ENCODE measurements at places on chromosomes 16 and 17.

DNA sequence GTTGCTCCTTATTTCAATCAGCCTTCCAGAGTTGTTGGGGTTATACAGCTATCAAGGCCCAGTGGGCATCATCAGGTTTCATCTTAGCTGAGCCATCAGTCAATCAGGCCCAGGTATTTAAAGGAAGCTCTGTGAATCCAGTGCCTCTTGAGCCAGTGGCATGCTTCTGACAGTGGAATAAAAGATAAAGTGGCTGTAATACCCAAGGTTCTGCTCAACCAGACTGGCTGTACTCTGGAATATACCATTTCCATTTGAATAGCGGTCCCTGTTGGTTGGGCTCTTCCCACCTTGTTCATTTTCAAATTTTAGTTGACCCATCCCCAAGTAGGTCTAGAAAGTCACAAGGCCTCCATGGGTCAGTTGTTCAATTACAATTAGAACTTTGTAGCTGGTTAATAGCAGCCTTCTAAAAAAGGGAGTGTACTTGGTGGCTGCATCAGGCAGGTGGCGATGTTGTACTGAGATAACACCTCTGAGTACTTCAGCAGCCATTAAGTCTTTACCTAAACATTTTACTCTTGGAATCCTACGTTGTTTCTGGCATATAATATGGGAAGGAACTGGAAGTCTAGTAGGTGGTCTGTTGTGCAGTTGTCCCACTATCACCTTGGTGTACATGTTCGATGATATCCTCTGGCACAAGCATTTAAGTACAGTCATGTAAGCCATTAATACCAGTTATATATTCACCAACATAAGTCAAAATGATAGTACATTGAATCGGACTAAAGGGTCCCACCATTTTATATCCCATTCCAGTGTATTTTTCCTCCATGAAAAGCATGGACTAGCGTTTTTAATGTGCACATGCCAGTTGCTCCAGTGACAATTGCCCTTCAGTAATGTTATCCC lies 294.1 kb downstream of the BCAS3 start:
- peak; percentile 3 for DNase-seq

DNA sequence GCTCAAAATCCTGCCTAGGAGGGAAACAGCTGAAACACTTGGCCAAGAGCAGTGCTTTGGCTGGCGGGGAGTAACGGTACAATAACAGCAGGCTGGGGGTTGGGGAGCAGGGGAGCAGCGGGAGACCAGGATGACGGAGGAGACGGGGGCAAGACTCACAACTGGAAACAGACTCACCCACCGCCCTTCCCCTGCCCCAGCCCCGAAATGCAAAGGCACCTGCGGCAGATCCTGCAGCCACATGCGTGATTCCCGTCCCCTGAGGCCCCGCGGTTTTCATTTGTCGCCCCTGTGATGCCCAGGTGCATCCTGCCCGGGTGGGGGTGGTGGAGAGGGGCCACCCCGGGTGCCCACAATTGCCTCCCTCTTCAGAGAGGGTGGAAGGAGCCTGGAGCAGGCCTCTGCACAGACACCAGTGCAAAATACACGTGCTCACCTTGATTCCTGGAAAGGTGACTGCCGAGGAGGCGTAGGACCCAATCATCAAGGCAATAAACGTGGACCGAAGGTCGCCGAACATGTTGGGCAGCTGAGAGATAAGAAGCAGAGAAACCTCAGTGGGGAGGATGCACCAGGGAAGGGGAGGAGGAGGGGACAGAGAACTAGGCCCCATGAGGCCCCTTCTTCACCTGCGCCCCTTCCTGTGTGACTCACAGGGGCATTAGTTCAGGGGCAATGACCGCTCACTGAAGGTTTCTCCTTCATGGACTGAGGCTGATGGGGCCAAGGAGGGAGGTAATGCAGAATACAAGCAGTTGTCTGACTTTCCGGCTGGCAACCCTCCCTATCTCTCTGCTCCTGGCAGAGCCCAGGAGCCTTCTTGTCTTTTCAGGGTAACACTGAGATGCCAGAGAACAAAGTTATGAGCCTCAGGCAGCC lies 30.4 kb upstream of the PITPNA start:
- no peak for DNase-seq

- DNase-seq = no peak
These were observed 3.3 kb downstream of the TBX4 start for GRCh38 chr17:61455324-61456060.

- no peak for DNase-seq
These were observed 82.4 kb downstream of the ANKRD11 start for GRCh38 chr16:89407925-89408300.

DNA sequence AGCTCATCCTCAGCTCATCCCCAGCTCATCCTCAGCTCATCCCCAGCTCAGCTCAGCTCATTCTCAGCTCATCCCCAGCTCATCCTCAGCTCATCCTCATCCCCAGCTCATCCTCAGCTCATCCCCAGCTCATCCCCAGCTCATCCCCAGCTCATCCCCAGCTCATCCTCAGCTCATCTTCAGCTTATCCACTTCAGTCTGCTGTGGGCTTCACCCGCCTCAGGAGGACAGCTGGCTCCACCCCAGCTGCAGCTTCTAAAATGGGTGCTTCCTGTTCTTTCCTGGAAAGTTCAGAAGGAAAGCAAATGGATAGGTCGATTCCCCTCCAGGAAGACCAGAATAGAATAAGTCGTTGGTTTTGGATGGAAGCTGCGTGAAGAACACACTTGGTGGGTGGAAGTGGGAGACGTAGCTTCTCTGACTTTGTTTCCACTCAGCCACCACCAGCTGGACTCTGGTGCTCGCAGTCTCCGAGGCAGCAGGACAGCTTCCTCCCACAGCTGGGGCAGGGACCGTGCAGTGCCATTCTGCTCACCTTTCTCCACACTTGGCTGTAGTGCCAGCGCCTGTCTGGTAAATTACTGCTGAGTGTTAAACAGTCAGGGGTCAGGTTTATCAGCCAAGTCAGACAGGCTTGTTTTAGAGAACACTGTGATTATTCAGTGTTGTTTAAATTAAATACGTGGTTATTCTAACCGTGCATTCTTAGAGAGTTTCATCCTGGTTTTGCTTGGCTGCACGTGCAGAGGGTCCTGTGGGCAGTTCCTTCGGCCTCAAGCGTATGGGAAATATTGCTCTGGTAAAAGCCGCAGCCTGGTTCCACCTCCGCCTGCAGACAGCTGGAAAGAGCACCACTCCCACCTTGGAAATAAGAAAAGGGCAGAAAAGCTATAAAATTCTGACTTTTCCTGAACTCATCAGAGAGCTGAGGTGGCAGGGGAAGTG lies 61.0 kb upstream of the CHMP6 start:
- no peak for DNase-seq

DNA sequence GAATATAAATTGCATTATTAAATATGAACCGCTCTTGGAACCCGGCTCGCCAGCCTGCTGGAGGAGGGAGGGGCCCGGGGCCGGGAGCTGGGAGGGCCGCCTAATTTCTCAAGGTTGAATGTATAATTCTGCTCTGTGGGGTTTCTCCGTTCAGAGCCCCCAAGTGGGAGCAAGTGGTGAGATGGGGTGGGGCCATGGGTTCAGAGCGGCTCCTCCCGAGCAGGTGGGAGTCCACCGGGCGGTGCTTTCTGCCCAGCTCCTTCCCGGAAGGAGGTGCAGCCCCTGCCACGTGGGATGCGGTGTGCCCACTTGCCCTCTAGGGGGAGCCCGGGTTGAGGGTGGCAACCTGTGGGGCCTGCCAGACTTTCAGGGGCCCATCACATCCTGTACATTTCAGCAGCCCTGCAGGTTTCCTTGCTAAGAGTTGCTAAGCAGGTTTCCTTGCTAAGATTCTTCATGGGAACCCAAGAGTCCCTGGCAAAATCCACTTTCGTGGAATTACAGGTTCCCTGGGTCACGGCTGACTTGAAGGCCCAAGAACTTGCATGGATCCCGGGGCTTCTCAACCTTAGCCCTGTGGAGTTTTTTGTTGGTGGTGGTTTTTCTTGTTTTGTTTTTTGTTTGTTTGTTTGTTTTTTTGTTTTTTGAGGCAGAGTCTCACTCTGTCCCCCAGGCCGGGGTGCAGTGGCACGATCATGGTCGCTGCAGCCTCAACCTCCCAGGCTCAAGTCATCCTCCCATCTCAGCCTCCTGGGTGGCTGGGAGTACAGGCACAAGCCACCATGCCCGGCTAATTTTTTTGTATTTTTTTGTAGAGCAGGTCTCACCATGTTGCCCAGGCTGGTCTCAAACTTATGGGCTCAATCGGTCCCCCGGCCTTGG lies 196.7 kb upstream of the GSE1 start:
- DNase-seq = peak; percentile 52

DNA sequence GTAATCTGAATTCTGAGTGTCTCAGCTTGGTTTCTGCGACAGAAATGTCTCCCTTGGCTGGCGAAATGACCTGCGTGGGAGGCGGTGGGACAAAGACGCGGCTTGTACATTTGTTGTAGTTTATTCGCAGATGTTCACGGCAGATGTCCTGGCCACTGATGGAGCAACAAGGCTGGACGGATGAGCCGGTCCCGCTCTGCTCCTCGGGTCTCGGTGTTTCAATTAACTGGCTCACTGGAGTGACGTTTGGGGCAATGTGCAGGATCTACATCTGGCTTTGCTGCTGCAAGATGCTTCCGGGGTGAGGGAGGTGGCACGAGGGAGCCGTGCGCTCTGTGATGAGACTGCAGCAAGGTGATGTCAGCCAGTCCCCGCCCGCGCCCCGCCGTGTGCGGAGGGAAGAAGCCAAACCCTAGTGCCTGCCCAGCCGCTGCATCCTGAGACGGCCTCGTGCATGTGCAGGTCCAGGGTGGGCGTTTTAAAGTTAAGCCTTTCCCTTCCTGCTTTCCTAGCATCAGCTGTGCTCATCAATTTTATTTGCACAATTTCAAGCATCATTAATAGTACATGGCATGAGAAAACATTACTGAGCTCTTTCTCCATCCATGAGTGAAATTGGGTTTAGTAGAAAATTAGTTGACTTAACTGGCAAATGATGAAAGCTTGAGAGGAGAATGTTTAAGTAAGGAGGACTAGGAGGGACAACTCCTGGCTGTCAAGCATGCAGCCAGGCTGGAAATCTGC lies 44.4 kb downstream of the MGAT5B start:
- no peak for DNase-seq

- DNase-seq = no peak
These were observed 33.9 kb downstream of the MYH11 start for GRCh38 chr16:15822957-15823356.

DNA sequence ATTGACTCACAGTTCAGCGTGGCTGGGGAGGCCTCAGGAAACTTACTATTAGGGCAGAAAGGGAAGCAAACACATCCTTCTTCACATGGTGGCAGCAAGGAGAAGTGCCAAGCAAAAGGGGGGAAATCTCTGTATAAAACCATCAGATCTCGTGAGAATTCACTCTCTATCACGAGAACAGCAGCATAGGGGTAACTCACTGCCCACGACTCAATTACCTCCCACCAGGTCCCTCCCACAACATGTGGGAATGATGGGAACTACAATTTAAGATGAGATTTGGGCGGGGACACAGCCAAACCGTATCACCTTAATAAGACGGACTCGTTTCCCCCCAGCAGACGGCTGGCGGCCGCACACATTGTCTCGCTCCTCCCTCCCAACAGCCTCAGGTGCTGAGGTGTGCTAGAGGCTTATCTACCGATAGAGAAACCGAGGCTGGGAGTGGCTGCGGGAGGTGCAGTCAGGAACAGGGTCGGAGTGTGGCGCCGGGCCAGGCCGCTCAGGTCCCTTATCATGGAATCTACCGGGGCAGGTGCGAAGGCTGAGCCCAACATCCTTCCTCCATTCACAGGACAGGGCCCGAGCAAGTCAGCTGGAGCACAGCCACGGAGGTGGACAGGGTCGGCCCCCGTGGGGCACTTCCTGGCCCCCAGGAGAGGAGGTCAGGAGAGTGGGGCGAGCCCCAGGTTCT lies 4.9 kb upstream of the ZG16B start:
- DNase-seq = no peak

GRCh38 chr16:57993438-57993837 lies 7.0 kb downstream of the ZNF319 start:
- DNase-seq = no peak

GRCh38 chr16:85947230-85948137 lies 48.5 kb downstream of the IRF8 start:
- DNase-seq = no peak

GRCh38 chr16:83813823-83814658 lies 6.3 kb downstream of the HSBP1 start:
- no peak for DNase-seq

DNA sequence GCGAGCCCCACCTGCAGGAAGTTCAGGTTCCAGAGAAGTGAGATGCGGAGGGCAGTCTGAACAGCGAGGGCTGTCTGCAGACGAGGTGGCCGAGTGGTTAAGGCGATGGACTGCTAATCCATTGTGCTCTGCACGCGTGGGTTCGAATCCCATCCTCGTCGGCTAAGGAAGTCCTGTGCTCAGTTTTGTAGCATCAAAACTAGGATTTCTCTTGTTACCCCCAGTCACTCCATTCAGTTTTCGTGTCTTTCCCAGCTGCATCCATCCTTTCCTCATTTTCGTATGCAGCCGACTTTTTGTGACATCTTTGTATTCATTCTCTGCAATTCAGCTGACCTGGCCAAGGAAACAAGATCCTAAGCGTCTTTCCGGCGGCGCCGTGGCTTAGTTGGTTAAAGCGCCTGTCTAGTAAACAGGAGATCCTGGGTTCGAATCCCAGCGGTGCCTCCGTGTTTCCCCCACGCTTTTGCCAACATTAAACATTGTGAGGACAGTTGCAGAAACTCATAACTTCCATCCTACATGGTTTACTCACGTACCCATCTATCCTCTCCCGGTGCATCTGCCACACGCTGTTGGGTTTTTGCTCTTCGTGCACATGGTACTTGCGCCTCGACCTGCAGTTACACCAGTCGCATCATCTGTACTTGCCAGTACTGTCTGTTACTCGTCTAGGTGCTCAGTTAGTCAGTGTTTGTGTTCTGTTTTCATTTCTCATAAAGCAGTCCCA lies 3.0 kb downstream of the BORCS6 start:
- peak; percentile 71 for DNase-seq

GRCh38 chr17:2025220-2025621 lies at the start of gene RTN4RL1:
Gene RTN4RL1, minus strand, starts transcription at chr17:2025334. Its CDS starts 469 bp downstream, at chr17:2024865.
- DNase-seq = peak; percentile 23

DNA sequence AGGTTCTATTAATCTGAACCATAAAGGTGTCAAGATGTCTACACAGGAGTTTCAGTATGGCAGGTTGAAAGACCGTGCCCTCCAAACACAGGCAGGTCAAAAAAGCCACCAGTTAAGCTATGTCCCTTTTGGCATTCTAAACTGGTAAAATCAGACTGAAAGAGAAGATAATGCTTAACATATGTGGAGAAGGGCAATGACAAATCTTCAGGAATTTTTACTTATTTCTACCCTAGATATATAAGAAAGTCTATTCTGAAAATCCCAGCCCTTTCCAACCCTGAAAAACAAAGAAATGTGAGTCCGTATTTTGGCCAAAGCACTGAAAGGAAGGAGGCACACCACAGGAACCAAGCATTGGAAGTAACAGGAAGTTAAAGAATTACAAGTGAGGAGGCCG lies 16.5 kb downstream of the AP1G1 start:
- no peak for DNase-seq

- DNase-seq = no peak
These were observed 41.9 kb downstream of the FTO start for GRCh38 chr16:53745753-53746266.

DNA sequence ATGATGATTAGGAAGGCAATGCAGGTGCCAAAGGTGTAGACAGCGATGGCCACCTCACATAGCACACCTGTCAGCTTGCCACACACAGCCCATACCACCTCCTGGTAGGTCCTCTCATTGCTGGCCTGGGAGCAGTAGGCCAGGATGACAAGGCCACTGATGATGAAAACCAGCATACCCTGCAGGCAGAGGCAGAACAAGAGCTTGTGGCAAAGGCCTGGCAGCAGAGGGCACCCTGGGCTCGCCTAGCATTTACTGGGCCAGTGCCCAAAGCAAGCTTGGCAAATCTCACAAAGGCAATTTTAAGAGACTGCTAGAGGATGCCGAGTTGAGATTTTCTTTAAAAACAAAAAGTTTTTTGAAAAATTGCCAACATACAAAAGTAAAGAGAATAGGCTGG lies 5.9 kb downstream of the SLC38A7 start:
- no peak for DNase-seq

GRCh38 chr16:30901201-30902028 lies 5.0 kb downstream of the CTF1 start:
- no peak for DNase-seq

All from activated CD8-positive, alpha-beta memory T cell treated with anti-CD3 and anti-CD28 coated beads for 1 hour (primary cell).